Occipital lobe (tissue), 3 donors: ENCODE measurements at places on chromosomes 11 and 22. TPM values are rescaled to one million over a fixed set of nuclear protein-coding genes. Genes with fewer than 3 reads are reported as not detected.
A peak's percentile ranks its signal among the peaks of the same experiment; 100 is the strongest.

DNA sequence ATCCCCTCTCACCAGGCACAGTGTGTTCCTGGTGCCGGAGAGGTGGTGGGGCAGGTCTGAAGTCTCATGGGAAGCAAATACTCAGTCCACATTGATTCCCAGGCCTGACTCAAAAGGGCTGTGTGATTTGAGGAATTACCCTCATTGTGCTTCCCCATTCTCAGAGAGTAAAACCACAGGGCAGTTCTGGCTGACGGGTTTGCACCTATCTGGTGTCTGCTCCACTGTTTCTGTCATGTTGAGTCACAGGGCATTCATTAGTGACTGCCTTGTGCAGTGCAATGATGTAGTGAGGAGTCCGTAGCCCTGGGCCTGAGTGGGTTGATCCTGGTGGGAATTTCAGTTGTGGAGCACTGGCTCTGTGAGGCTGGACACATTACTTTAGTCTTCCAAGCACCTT lies 85.2 kb upstream of the ARHGAP20 start:
- DNase-seq: no peak

GRCh38 chr22:41983513-41984405 lies 14.5 kb downstream of the SEPTIN3 start:
- no peak for DNase-seq

GRCh38 chr22:26271427-26271826 lies 102.2 kb downstream of the SEZ6L start:
- no peak for DNase-seq

- DNase-seq: no peak
These were observed 84.7 kb downstream of the MAML2 start for GRCh38 chr11:96257972-96258934.

DNA sequence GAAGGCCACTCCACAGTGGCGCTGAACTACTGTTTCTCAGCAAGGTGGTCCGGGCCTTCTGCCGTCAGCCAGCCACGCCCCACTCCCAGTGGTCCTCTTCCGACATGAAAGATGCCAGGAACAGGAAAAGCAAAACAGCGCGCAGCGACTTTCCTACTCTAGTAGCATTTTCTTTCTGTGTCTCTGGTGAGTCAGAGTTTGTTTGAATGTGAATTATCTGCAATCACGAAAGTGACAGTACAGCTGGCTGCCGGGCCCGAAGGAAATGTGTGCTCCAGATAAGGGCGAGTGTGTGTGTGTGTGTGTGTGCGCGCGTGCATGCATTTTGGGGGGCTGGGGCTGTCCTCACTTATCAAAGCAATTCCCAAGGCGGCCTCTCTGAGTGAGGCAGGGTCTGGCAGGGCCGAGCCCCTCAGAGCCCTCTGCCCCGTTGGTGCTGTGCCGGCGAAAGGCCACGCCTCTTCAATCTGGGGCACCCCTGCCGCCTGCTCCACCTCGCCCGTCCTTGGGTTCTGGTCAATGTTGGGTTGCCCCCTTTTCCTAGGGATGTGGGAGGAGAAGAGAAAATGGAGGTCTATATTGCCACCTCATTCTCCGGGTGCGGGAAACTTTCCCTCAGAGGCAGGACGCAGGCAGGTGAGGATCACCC lies 288.5 kb downstream of the KIRREL3 start:
- peak; percentile 30 for DNase-seq

KRTAP5-10 gene
- total RNA-seq: not detected

OR51F1 gene
- not detected for total RNA-seq

DRG1 gene
- total RNA-seq: 63.0 TPM

MISFA gene
- total RNA-seq: 0.62 TPM

ANKK1 gene
- total RNA-seq: not detected

KCNE3 gene
- total RNA-seq: 1.7 TPM

RHOD gene
- not detected for total RNA-seq
